Ureter (tissue), 1 donor: ENCODE measurements at places on chromosomes 6 and 20. TPM values are rescaled to one million over a fixed set of nuclear protein-coding genes. Genes with fewer than 3 reads are reported as not detected.

The IFT52 gene
- 33.9 TPM for total RNA-seq

The CABLES2 gene
- total RNA-seq: 4.0 TPM

The FERMT1 gene
- 41.8 TPM for total RNA-seq

The CCN6 gene
- total RNA-seq: not detected

The ADGB gene
- not detected for total RNA-seq

The CPXM1 gene
- 3.0 TPM for total RNA-seq

The PPIL6 gene
- total RNA-seq: 2.9 TPM

The TREM2 gene
- 9.4 TPM for total RNA-seq

The ATP6V1G2 gene
- total RNA-seq: 0.65 TPM

The SEMG1 gene
- not detected for total RNA-seq

The PLEKHG1 gene
- total RNA-seq: 78.9 TPM

The SPTLC3 gene
- total RNA-seq: 26.4 TPM

The BMP5 gene
- total RNA-seq: 1.7 TPM

The PRL gene
- total RNA-seq: not detected

The SLC25A27 gene
- 25.1 TPM for total RNA-seq

The TBXT gene
- total RNA-seq: not detected

The PSMF1 gene
- 184 TPM for total RNA-seq

The ABHD16B gene
- not detected for total RNA-seq

The TMEM74B gene
- total RNA-seq: 3.6 TPM

The RIMS4 gene
- total RNA-seq: 0.44 TPM

The RGS17 gene
- total RNA-seq: 3.3 TPM

The ZGPAT gene
- 29.4 TPM for total RNA-seq

The DLK2 gene
- total RNA-seq: 3.2 TPM

The SLC16A10 gene
- 1.8 TPM for total RNA-seq

The SPDEF gene
- total RNA-seq: 3.5 TPM

The CST5 gene
- total RNA-seq: not detected

The SLC22A16 gene
- not detected for total RNA-seq

The ID4 gene
- 32.5 TPM for total RNA-seq

The CST11 gene
- not detected for total RNA-seq
